ENCODE measurements at places on chromosomes 13 and 19.
A peak's percentile ranks its signal among the peaks of the same experiment; 100 is the strongest.

- DNase-seq = no peak
Measured at GRCh38 chr13:112903606-112904195, 65.3 kb upstream of the MCF2L start.

- DNase-seq = no peak
Measured at GRCh38 chr13:27922883-27923612, 3.2 kb downstream of the PDX1 start.

DNA sequence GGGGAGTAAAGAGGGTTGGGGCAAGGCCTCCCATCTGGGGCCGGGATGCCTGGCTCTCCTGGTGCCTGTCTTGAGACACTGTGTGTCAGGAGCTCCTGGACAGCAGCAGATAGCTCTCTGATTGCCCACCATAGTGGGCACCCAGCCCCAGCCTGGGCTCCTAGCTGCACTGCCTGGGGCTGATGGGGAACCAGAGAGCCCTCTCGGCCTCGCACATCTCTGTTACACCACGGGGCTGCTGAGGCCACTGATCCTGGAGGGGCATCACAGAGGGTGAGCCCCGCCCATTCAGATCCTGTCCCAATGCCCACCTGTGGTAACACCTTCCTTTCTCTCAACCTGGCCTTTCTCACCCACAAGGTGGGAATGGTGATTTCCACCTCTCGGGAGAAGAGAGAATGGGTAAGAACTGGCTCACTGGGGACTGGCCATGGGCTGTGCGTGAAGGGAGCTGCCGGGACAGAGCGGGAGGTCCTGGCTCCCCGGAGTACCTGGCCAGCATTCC is 135.9 kb downstream of the URI1 start:
- DNase-seq = no peak

DNA sequence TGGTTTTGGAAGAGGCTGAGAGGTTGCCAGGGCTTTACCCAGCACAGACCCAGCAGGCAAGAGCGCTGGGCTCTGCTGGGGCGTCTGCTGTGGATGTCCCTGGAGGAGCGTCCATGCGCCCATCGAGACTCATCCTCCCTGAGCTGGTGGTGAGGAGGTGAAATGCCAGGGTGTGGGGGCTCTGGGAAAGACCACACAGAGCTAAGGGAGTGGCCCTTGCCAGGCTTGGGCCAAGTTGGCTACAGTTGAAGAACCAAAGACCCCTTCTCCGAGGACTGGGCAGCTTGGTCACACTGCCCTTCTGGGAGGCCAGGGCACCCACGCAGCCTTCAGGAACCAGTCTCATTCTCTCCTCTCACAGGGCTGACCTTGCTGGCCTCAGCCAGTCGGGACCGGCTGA is 24.6 kb upstream of the OVOL3 start:
- no peak for DNase-seq

- no peak for DNase-seq
Measured at GRCh38 chr13:48648446-48648845, 5.3 kb upstream of the CYSLTR2 start.

GRCh38 chr13:43629691-43630480 is 156.9 kb downstream of the ENOX1 start:
- DNase-seq = no peak

- DNase-seq = peak; percentile 79
Measured at GRCh38 chr19:15248648-15249527, 16.6 kb upstream of the EPHX3 start.

GRCh38 chr19:50739132-50739913 is 16.2 kb downstream of the CLEC11A start:
- DNase-seq = no peak

DNA sequence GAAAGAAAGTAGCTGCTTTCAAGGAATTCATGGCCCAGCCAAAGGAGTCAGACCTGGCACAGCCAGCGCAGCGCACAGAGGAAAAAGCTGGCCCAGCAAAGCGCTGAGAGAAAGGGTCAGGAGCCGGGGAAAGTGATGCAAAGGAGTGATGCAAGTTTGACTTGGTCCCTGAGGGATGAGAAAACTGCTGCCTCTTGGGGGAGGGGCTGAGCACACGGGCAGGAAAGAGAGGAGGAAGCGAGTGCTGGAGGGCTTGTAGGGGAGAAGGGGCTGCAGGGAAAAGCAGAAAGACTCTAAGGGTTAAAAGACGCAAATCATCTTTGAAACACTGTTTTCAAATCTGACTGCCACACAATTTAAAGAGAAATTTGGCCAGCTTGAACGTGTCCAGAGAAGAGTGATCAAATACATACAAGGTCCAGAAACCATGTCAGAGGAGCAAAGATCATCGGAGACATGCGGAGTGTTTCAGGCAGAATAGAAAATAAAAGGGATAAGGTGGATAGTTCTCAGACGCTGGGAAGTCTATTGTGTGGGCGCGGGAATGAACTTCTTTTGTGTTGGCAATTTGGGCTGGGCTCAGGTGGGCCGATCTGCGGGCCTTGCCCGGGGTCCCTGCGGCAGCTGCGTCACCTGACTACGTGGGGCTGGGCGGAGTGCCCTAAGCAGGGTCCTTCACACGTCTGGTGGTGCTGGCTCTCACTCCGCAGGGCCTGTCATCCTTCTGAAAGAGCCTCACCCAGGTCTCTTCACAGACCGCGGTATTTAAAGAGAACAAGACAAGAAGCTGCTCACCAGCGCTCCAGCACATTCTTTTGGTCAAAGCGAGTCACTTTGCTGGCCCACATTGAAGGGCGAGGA is 18.1 kb downstream of the N4BP2L1 start:
- peak; percentile 31 for DNase-seq

GRCh38 chr13:36533806-36534205 is 101.5 kb downstream of the CCNA1 start:
- DNase-seq = no peak

- DNase-seq = no peak
Measured at GRCh38 chr13:76153239-76153638, 517.1 kb downstream of the LMO7 start.

DNA sequence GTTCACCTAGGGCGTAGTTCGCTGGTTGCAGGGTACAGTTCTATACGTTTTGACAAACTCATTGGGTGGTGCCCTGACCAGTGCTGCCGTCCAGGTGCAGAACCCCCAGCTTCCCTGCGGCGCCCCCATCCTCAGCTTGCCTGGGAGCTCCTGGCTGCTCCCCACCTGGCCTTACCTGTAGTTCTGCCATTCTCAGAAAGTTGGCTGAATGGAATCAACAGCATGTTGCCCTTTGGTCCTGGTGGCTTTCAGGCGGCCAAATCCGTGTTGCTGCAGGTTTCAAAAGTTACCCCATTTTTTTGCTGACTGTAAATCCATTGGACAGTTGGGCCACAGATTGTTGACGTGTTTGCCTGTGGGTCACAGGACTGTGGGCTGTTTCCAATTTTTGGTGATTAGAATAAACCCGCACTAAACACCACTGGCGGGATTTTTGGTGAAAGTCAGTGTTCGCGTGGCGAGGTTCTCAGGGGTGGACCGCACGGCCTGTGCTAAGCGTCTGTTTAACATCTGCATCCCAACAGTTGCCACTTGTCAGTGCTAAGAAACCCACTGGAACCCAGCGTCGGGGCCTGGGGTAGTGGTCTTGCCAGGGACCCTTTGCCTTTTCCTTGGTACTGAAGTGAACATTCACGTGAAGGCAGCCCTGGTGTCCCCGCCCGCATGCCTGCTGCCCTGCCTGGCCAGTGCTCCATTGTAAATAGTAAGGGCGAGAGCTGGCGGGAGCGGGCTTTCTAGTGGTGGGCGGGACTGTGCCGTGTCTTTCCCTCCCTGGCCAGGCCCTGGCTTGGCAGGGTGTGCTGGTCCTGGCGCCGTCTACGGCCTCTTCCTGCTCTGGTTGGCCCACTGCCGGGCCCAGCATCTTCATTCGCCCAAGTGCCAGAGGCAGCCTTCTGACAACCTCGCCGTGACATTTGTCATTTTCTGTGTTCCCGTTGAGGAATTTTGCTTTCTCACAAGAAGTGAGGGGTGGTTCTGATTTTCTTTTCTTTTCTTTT is 3.3 kb downstream of the DOT1L start:
- DNase-seq = no peak

DNA sequence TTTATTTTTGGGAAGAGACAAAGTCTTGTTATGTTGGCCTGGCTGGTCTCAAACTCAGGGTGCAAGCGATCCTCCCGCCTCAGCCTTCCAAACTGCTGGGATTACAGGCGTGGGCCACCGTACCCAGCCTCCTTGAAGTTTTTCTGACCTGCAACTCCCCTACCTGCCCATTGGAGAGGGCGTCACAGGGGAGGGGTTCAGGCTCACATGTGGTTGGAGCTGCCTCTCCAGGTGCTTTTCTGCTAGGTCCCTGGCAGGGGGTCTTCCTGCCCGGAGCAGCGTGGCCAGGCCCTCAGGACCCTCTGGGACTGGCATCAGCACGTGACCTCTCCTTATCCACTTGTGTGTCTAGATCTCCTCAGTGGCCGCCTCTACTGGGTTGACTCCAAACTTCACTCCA is 27.2 kb downstream of the LDLR start:
- DNase-seq = no peak

- DNase-seq = no peak
Measured at GRCh38 chr13:94020833-94021232, 458.6 kb downstream of the DCT start.

DNA sequence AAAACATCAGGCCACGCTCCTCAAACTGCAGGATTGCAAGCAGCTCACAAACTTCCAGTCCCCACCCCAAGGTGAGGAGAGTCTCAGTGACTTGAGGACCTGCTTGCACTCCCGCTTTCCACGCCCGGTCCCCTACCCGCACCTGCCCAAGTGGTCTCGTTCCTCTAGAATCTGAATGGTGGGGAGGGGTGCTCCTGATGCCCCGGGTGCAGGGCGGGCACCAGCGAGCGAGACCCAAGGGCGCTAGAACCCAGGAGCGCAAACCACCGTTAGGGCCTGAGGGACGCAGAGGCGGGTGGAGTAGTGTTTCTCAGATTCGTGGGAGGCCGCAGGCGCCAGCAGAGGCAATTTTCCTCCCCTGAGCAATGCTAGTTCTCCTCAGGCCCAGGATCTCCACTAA is 40.3 kb downstream of the SOX1 start:
- DNase-seq = no peak

All from smooth muscle cell of the brain vasculature (primary cell).